ENCODE measurements at places on chromosomes 5 and 9.

DNA sequence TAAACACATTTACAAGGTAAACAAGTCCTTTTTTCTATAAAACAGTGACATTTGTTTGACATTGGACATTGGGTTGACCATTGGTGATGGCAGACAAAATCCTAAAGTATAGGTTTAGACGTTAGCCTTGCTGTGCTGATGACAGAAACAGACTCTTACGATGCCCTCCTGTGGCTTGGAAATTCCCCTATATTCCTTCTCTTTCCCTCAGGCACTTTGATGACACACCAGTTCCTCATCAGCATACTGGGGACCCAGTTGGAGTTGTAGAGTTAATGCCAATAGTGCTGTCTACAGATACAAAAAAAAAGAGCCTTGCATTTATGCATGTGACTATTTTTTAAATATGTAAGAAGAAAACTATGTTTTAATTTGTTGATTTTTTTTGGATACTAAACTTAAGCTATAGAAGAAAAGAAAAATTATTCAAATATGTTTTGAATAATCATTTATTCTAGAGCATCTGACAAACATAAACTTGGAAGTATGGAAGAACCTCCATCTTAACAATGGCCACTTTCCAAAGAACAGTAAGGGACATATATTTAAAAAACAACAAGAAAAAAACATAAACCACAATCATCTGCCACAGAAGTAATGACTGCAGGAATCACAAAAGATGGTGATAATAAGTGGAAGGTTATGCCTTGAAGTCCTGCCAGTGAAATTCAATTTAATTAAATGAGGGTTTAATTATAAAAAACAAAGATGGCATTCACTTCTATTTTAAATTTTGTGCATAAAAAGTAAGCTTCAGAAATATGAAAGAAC, 75.6 kb upstream of the SNCAIP start:
- no peak for DNase-seq

GRCh38 chr9:133775951-133776905, 38.1 kb upstream of the SARDH start:
- DNase-seq, result no peak

DNA sequence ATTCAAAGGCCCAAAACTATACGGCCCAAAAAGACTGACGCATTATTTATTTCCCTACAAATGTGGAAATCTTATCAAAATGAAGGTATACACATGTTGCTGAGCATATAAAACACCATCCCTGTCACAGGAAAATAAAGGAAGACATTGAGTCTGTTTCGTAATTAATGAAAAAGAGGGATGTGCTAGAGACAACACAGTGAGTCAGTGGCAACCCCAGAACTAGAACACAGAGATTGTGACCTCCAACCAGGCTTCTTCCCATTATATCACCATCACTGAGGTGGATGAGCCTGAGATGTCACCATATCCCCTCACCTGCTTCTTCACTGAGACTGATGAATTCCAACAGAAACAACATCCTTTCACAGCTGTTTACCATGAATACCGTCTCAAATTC, 3.8 kb downstream of the NDUFA8 start:
- DNase-seq, result no peak

GRCh38 chr5:38642189-38642911, 85.9 kb upstream of the LIFR start:
- no peak for DNase-seq
